ENCODE measurements at places on chromosomes 2 and 18. TPM values are rescaled to one million over a fixed set of nuclear protein-coding genes. Genes with fewer than 3 reads are reported as not detected.

DNA sequence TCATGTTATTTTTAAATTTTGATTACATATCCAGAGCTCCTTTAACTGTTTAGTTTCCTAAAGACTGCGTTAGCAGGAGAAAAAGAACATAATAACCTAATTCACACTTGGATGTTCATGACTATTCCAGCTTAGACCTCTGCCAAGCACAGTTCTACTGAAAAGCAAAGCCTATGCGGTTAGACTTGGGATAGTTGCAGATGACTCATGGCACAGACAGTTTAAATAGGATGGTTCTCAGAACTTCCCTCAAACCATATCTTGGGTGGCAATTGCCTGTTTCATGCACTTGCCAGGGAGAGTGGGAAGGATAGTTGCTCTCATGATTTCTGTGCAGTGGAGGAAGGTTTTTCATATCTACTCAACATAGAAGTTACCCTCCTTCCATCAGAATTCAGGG, 149.7 kb upstream of the KLHL29 start:
- H3K27ac ChIP-seq: no peak overlapping the region
- no peaks in the 10 kb centered on the region for H3K4me1 ChIP-seq
- no peak overlapping the region for H3K4me3 ChIP-seq
- no peak for DNase-seq

- H3K4me3 ChIP-seq: no peak overlapping the region
- DNase-seq: no peak
- no peaks in the 10 kb centered on the region for H3K36me3 ChIP-seq
- no peaks in the 10 kb centered on the region for H3K4me1 ChIP-seq
- no peaks in the 10 kb centered on the region for H3K27me3 ChIP-seq
- H3K27ac ChIP-seq: no peak overlapping the region
These were observed 36.1 kb downstream of the LAMA3 start for GRCh38 chr18:23725351-23725750.

GRCh38 chr2:103289105-103289725, 527.4 kb downstream of the TMEM182 start:
- DNase-seq: no peak
- no peak overlapping the region for H3K27ac ChIP-seq
- H3K27me3 ChIP-seq: no peaks in the 10 kb centered on the region
- no peaks in the 10 kb centered on the region for H3K4me1 ChIP-seq
- no peaks in the 10 kb centered on the region for H3K36me3 ChIP-seq

The NOSTRIN gene
- total RNA-seq: not detected

DNA sequence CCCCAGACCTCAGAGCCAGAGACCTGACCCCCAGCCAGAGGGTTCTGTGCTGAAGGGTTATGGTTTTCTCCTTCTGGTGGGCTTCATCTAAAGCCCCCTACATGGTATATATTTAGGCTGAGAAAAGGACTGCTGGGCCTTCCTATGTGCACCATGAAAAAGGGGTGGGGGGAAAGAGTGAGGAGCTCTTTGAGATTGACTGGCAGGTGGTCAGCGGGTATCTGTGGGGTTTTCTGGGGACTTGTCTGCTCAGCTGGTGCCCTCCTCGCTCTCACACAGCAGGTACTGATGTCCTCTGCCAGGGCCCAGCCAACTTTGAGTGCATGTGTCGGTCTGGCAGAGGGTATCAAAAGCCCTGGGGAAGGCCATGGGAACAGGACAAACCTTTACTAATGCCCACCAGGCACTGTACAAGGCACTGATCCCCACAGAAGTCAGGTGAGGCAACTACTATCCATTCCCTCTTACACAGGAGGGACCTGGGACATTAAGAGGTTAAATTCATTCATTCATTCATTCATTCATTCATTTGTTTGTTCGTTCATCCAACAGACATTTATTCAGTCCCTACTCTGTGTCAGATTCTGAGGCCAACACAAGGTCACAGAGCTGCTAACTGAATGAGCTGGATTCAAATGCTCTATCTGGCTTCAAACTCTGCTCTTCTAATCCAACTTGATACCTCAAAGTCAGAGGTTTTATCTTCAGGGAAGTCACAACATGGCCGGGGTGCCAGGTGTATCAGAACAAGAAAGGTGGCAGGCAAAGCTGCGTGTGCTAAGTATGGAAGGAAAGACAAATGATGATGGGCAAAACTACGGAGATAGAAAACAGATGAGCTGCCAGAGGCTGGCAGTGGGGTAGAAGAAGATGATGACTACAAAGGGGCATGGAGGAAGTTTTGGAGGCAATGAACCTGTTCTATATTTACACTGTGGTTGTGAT, 44.6 kb downstream of the REEP1 start:
- H3K4me3 ChIP-seq: no peak overlapping the region
- no peaks in the 10 kb centered on the region for H3K4me1 ChIP-seq
- H3K36me3 ChIP-seq: no peaks in the 10 kb centered on the region
- no peak for DNase-seq
- no peak overlapping the region for H3K27ac ChIP-seq

The GALR1 gene
- total RNA-seq: not detected

GRCh38 chr2:191369034-191369433, 123.8 kb downstream of the MYO1B start:
- DNase-seq: no peak
- H3K27me3 ChIP-seq: no peaks in the 10 kb centered on the region
- H3K27ac ChIP-seq: no peak overlapping the region
- no peak overlapping the region for H3K4me3 ChIP-seq
- H3K36me3 ChIP-seq: peaks cover 36% of the 10 kb centered on the region

GRCh38 chr18:5122272-5122671, 74.8 kb downstream of the AKAIN1 start:
- no peaks in the 10 kb centered on the region for H3K36me3 ChIP-seq
- no peak overlapping the region for H3K4me3 ChIP-seq
- no peaks in the 10 kb centered on the region for H3K27me3 ChIP-seq
- no peaks in the 10 kb centered on the region for H3K4me1 ChIP-seq

DNA sequence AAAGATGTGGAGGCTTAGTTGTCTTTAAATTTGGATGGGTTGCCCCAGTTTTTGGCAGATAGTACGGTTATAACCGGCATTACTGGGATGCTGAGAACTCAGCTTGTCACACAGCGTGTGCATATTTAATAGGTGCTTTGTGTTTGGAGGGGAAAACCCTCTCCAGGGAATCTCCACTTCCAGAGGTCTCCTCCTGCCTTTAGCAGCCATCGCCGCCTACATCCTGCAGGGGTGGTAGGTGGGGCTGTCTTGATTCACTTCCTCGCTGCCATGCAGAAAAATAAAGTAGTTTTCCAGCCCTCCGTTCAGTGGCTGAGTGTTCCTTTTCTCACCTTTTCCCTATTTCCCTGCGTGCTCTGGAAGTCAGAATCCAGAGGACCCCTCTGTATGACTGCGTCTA, 76.4 kb downstream of the ITGB1BP1 start:
- H3K4me3 ChIP-seq: no peak overlapping the region
- H3K36me3 ChIP-seq: peaks cover 57% of the 10 kb centered on the region
- H3K27me3 ChIP-seq: no peaks in the 10 kb centered on the region
- no peaks in the 10 kb centered on the region for H3K4me1 ChIP-seq

DNA sequence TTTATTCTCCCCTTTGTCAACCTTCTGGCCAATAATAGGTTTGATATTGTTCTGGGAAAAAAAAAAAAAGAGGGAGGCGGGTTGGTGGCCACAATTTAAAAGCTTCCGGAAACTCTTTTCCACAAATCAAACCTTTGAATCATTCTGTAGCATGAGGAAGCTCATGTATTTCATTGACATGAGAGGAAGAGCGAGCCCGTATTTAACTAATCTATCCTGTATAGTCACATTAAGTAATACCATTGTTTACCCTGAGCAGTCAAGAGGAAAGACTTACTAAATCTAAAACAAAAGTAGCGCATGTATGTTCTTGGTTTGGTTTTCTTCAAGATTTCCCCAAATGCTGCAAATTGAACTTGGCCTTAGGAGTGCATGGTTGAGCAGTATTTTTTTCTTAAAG, 120.1 kb downstream of the NCKAP5 start:
- no peaks in the 10 kb centered on the region for H3K27me3 ChIP-seq
- no peak for DNase-seq
- no peak overlapping the region for H3K27ac ChIP-seq

GRCh38 chr18:33577685-33578517, at the start of gene ASXL3:
ASXL3 (plus strand) TSS chr18:33578219; CDS start chr18:33578632, 413 bp downstream.
- H3K4me1 ChIP-seq: peaks cover 12% of the 10 kb centered on the region
- no peak within 1 kb of the TSS for H3K27ac ChIP-seq
- H3K27me3 ChIP-seq: peaks cover 58% of the 10 kb centered on the region
- peak within 1 kb of the TSS; percentile 38 for H3K4me3 ChIP-seq

The LIMS4 gene
- total RNA-seq: 2.7 TPM

DNA sequence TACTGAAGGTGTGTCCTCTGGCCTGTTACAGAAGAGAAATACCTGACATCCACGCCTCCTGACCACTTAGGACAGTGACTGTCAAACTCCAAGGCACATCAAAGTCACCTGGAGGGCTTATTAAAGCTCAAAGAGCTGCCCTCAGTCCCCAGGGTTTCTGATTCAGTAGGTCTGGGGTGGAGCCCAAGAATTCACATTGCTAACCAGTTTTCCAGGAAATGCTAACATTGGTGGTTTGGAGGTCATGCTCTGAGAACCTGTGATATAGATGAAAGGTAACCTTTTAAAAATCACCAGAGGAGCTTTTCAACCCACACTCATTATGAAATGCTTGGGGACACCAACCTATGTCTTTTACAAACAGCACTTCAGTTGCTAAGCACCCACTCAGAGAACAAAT, 172.3 kb downstream of the ALK start:
- H3K4me1 ChIP-seq: peaks cover 9% of the 10 kb centered on the region
- H3K36me3 ChIP-seq: no peaks in the 10 kb centered on the region
- no peak for DNase-seq
- no peak overlapping the region for H3K27ac ChIP-seq

GRCh38 chr2:191901031-191901430, 54.1 kb upstream of the CAVIN2 start:
- DNase-seq: no peak
- no peak overlapping the region for H3K27ac ChIP-seq
- H3K27me3 ChIP-seq: no peaks in the 10 kb centered on the region
- H3K36me3 ChIP-seq: no peaks in the 10 kb centered on the region
- H3K4me1 ChIP-seq: peaks cover 21% of the 10 kb centered on the region
- no peak overlapping the region for H3K4me3 ChIP-seq

- H3K27ac ChIP-seq: no peak overlapping the region
- H3K4me3 ChIP-seq: no peak overlapping the region
- no peak for DNase-seq
These were observed 26.1 kb upstream of the PPP1R1C start for GRCh38 chr2:181959508-181959907.

- H3K4me1 ChIP-seq: no peaks in the 10 kb centered on the region
- no peak for DNase-seq
- H3K27ac ChIP-seq: no peak overlapping the region
- H3K27me3 ChIP-seq: peaks cover 8% of the 10 kb centered on the region
These were observed 42.3 kb upstream of the FAM136A start for GRCh38 chr2:70344195-70344594.

The SPP2 gene
- not detected for total RNA-seq

GRCh38 chr2:209147981-209148380, 275.9 kb upstream of the MAP2 start:
- no peak overlapping the region for H3K4me3 ChIP-seq
- no peaks in the 10 kb centered on the region for H3K4me1 ChIP-seq
- no peak overlapping the region for H3K27ac ChIP-seq
- H3K27me3 ChIP-seq: no peaks in the 10 kb centered on the region
- H3K36me3 ChIP-seq: no peaks in the 10 kb centered on the region

- peaks cover 19% of the 10 kb centered on the region for H3K4me1 ChIP-seq
- peak; percentile 50 for DNase-seq
- peak overlapping the region; percentile 42 for H3K27ac ChIP-seq
- no peak overlapping the region for H3K4me3 ChIP-seq
- H3K36me3 ChIP-seq: no peaks in the 10 kb centered on the region
These were observed 146.1 kb downstream of the LNPK start for GRCh38 chr2:175855794-175856453.

DNA sequence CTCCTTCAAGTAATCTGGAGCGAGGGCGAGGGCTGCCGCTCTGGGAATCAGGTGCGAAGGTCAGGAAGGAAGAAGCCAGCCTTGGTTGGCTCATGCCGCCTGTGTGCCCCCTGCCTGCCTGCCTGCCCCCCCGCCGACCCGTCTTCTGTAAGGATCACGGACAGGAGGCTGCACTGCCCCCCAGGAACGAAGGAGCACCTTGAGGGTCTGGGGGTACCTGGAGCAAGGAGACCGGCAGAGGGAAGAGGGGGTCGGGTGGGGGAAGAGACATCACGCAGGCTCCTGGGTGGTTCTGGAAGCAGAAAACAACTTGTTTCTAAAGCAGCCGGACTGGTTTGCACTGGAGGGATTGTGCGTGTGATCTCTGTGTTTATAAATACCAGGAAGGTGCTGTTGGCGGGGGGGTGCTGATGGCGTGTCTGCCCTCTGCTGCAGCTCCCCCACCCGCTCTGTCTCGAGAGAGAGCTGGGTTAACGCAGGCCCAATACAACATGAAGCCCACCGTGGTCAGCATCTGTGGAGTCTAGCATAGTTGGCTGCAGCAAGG, 1.7 kb downstream of the FOSL2 start:
- peak overlapping the region; percentile 87 for H3K27ac ChIP-seq
- peak; percentile 74 for DNase-seq
- H3K27me3 ChIP-seq: no peaks in the 10 kb centered on the region
- H3K36me3 ChIP-seq: peaks cover 56% of the 10 kb centered on the region
- peaks cover 60% of the 10 kb centered on the region for H3K4me1 ChIP-seq

GRCh38 chr2:71460056-71460455, 6.7 kb downstream of the DYSF start:
- H3K36me3 ChIP-seq: no peaks in the 10 kb centered on the region
- no peak for DNase-seq
- no peak overlapping the region for H3K4me3 ChIP-seq
- no peaks in the 10 kb centered on the region for H3K27me3 ChIP-seq

GRCh38 chr2:163717993-163718680, 17.7 kb downstream of the FIGN start:
- no peaks in the 10 kb centered on the region for H3K36me3 ChIP-seq
- H3K4me1 ChIP-seq: no peaks in the 10 kb centered on the region
- DNase-seq: no peak

DNA sequence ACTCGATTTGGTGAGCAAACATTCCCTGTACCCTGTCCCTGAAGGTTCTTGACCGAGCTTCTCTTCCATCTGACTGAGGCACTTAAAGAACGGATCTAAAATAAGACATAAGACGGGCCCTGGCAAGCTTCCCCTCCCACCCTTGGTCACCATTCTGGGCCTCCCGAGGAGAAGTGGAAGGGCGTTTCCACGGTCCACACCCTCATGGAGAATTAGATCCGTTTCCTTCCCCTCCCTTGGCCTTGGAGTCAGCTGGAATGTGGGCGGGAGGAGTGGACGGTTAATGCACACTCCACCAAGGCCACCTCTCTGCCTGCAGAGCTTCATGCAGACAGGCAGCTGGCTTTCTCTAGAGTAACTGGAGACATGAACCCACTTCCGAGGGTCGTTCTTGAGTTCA, 257.3 kb upstream of the APCDD1 start:
- H3K4me3 ChIP-seq: no peak overlapping the region
- H3K27ac ChIP-seq: no peak overlapping the region
- H3K36me3 ChIP-seq: no peaks in the 10 kb centered on the region
- DNase-seq: no peak
- H3K4me1 ChIP-seq: no peaks in the 10 kb centered on the region
- no peaks in the 10 kb centered on the region for H3K27me3 ChIP-seq

The LOXHD1 gene
- not detected for total RNA-seq

DNA sequence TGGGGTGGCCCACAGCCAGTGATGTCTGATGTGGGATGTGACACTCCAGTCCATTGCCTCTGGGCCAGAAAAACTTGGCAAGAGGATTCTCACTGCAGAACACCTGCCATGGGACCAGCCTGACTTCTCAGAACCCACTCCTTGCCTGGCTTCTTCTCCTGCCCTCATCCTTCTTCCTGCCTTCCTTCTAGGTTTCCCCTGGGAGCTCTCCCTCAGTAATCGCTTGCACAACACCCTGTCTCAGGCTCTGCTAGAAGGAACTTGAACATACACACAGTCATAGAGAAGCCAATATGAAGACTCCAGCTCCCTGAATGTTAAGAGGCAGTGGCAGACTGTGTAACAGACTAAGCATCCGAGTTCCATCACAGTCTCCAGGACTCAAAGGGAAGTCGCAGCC, 4.3 kb upstream of the COL6A3 start:
- H3K4me1 ChIP-seq: peaks cover 19% of the 10 kb centered on the region
- H3K36me3 ChIP-seq: no peaks in the 10 kb centered on the region
- H3K27me3 ChIP-seq: no peaks in the 10 kb centered on the region

Measured in SJSA1 (cell line).